Suprapubic skin (tissue), 4 donors: ENCODE measurements at places on chromosomes 6 and 20.

DNA sequence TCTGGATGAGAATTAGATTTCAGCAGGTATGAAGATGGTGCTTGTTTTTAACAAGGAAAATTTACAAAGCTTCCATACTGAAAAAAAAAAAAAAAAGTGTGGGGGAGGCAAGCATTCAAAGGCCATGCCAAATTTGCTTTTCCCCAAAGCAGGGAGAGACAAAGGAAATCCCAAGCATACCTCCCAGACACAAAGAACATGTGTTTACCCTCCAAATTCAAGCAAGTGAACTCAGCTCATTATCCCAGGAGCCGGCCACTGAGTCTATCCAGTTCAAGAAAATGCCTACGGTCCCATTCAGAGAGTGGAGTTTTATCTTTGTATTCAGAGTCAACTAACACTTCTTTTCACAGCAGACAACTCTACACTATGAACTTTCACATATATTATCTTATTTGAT lies 102.7 kb upstream of the ID4 start:
- no peaks in the 10 kb centered on the region for H3K4me1 ChIP-seq
- no peak for DNase-seq
- no peaks in the 10 kb centered on the region for H3K27me3 ChIP-seq
- H3K27ac ChIP-seq, result no peak overlapping the region
- no peak overlapping the region for H3K4me3 ChIP-seq
- no peaks in the 10 kb centered on the region for H3K36me3 ChIP-seq

DNA sequence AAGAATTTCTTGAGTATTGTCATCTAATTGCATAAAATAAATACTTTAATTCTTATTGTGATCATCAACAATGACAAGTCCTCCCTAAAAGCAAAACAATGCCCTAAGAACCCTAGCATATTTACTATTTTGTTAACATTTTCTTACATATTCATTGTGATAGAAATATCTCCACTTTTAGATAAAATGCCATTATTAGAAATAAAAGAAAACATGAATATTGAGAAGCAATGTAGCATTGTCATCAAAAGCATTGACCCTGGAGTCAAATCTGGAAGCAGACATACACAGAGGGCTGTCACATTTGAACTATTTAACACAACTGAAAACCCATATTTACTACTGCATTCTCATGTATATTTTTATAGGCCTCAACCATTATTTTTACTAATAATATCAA lies 257.7 kb downstream of the SYNE1 start:
- no peaks in the 10 kb centered on the region for H3K27me3 ChIP-seq
- no peak for DNase-seq
- peaks cover 6% of the 10 kb centered on the region for H3K36me3 ChIP-seq
- peak overlapping the region; percentile 47 for H3K4me3 ChIP-seq
- peaks cover 5% of the 10 kb centered on the region for H3K4me1 ChIP-seq

- H3K27me3 ChIP-seq, result peaks cover 9% of the 10 kb centered on the region
- H3K27ac ChIP-seq, result no peak within 1 kb of the TSS
- peak within 1 kb of the TSS; percentile 59 for H3K4me3 ChIP-seq
- DNase-seq, result no peak
- peaks cover 13% of the 10 kb centered on the region for H3K4me1 ChIP-seq
These were observed at the start of gene COL19A1 for GRCh38 chr6:69866351-69866769. COL19A1 (plus strand) TSS chr6:69866556; CDS start chr6:69879568, 13,012 bp downstream.

DNA sequence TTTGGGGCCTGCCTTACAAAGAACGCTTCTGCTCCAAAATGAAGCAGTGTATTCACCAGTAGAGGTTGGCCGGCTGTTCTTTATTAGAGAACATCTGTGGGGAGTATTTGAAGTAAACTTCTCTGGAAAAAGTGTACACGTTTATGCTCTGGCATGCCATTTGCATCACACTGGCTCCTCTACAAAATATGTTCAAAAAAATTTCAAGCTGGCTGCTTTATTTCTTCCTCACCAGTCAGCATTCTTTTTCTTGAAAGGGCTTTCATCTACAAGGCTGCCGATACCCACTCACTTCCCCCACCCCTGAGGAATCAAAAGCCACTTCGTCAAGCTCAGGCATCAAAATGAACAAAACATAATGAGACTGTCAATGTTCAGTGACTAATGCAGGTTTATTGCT lies 294.1 kb downstream of the TFAP2B start:
- no peak overlapping the region for H3K4me3 ChIP-seq
- H3K27me3 ChIP-seq, result no peaks in the 10 kb centered on the region
- no peak overlapping the region for H3K27ac ChIP-seq

DNA sequence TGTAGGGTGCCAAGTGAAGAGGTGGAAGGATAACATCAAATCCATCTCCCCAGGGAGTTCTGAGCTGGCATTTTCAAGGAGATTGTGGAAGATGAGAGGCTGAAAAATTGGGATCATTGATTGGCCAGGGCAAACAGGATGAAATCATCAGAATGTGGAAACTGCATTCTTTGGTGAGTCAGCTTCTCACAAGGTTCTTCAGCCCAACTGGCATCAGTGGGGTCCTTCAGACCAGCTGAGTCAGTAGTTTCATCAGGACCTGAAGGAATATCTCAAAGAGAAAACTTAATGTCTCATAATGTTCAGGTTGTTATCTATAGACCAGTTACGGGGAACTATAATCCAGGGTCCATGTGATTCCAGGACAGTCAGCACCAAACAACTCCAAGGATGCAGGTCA lies 195.8 kb downstream of the HAO1 start:
- DNase-seq, result no peak
- no peak overlapping the region for H3K4me3 ChIP-seq
- H3K27ac ChIP-seq, result no peak overlapping the region
- no peaks in the 10 kb centered on the region for H3K27me3 ChIP-seq
- H3K36me3 ChIP-seq, result no peaks in the 10 kb centered on the region

GRCh38 chr6:56671160-56671559 lies 28.5 kb upstream of the DST start:
- H3K4me3 ChIP-seq, result no peak overlapping the region
- no peaks in the 10 kb centered on the region for H3K27me3 ChIP-seq
- H3K27ac ChIP-seq, result peak overlapping the region; percentile 80
- DNase-seq, result no peak
- H3K36me3 ChIP-seq, result no peaks in the 10 kb centered on the region

DNA sequence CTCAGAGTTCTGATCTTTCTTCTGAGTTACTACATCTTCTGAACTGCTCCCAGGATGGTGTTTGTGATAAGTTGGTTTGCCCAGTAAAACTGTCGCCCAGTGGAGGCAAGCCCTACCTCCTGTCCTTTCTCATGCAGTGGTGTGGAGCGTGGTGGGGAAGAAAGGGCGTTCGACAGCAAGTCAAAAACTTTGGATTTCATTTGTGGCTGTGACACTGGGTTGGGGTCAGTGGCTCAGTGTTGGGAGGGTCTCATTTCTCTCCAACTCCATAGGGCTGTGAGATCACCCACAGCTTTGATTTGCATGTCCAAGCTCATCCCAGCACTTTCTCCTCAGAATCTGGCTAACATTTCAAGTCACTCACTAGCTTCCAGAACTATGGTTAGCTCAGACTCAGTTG lies 17.5 kb upstream of the SLC22A2 start:
- no peaks in the 10 kb centered on the region for H3K36me3 ChIP-seq
- H3K4me1 ChIP-seq, result no peaks in the 10 kb centered on the region
- no peaks in the 10 kb centered on the region for H3K27me3 ChIP-seq
- no peak for DNase-seq
- no peak overlapping the region for H3K27ac ChIP-seq

DNA sequence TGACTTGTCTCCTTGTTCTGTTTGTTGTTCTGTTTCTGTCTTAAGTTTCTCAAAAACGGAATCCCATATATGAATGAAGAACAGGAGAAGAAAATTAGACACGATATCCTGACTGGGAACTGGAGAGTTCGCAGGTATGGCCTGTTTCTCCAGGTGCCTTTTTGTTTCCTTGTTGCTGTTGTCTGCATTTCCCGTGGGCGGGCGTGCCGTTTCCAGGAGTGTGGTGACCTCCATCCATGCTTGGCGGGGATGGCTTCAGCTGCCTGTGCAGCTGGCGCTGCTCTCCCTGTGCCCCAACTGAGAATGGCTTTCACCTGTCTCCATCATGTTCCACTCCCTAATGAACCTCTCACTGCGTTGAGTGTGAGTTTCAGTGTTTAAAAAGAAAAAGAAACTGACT lies 4.4 kb downstream of the PNLDC1 start:
- no peak for DNase-seq
- peaks cover 8% of the 10 kb centered on the region for H3K36me3 ChIP-seq
- H3K4me3 ChIP-seq, result no peak overlapping the region
- H3K27me3 ChIP-seq, result no peaks in the 10 kb centered on the region
- H3K4me1 ChIP-seq, result peaks cover 3% of the 10 kb centered on the region

GRCh38 chr20:358891-359555 lies 12.1 kb downstream of the NRSN2 start:
- no peak for DNase-seq
- no peaks in the 10 kb centered on the region for H3K27me3 ChIP-seq

DNA sequence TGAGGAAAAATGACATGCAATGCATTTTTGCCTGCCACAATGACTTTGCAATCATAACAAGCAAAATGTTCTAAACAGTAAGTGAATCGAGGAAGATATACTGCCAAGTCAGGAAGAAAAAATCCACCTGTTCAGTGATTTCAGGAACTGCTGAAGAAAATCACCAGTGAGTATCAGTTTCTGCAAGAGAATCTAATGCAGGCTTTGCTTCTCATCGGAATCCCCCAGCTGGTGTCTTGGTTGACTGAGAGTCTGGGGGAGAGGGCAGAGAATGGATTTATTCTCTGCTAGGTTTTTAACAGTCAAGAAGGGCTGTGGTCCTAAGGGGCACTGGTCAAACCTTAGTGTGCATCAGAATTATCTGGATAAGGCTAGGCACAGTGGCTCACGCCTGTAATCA lies 363.4 kb downstream of the CDH26 start:
- H3K36me3 ChIP-seq, result no peaks in the 10 kb centered on the region
- H3K4me3 ChIP-seq, result no peak overlapping the region
- peaks cover 2% of the 10 kb centered on the region for H3K27me3 ChIP-seq
- no peak for DNase-seq
- no peaks in the 10 kb centered on the region for H3K4me1 ChIP-seq

GRCh38 chr20:49675368-49676151 lies 38.1 kb downstream of the B4GALT5 start:
- no peaks in the 10 kb centered on the region for H3K27me3 ChIP-seq
- H3K4me1 ChIP-seq, result peaks cover 67% of the 10 kb centered on the region
- no peaks in the 10 kb centered on the region for H3K36me3 ChIP-seq
- no peak for DNase-seq
- H3K27ac ChIP-seq, result no peak overlapping the region

DNA sequence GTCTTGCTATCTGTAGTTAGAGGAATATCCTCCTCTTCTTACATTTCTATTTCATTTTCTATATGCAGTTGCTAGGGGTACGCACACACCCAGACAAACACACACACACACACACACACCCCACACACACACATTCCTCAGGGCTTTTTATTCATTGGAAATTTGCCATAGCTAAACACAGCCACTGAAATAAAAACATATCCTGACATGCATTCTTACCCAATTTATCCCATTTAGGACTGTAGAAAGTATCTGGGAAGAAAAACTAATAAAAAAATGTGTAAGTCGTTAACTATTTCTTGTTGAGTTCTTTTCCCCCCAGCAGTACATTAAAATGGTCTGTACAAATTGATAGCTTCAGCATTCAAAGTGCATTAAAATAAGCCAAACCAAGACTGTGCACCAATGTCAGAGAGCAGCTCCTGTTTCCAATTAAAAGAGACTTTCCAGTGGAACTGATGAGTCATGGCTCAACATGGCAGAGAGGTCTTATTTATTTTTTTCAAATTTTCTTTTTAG lies 357.9 kb upstream of the AGPAT4 start:
- H3K36me3 ChIP-seq, result no peaks in the 10 kb centered on the region
- DNase-seq, result no peak
- H3K4me3 ChIP-seq, result no peak overlapping the region
- H3K27me3 ChIP-seq, result no peaks in the 10 kb centered on the region
- H3K27ac ChIP-seq, result no peak overlapping the region

- DNase-seq, result peak; percentile 86
- H3K4me1 ChIP-seq, result peaks cover 51% of the 10 kb centered on the region
- peak within 1 kb of the TSS; percentile 82 for H3K27ac ChIP-seq
- no peaks in the 10 kb centered on the region for H3K27me3 ChIP-seq
- H3K4me3 ChIP-seq, result peak within 1 kb of the TSS; percentile 66
- H3K36me3 ChIP-seq, result no peaks in the 10 kb centered on the region
These were observed at the start of gene EPB41L1 for GRCh38 chr20:36154700-36155628. EPB41L1 (plus strand) TSS chr20:36154740; CDS start chr20:36173778, 19,038 bp downstream.

- H3K27ac ChIP-seq, result no peak overlapping the region
- peaks cover 99% of the 10 kb centered on the region for H3K27me3 ChIP-seq
- H3K36me3 ChIP-seq, result no peaks in the 10 kb centered on the region
- no peak overlapping the region for H3K4me3 ChIP-seq
- no peak for DNase-seq
- peaks cover 29% of the 10 kb centered on the region for H3K4me1 ChIP-seq
These were observed 26.1 kb upstream of the HLA-E start for GRCh38 chr6:30463242-30463641.

DNA sequence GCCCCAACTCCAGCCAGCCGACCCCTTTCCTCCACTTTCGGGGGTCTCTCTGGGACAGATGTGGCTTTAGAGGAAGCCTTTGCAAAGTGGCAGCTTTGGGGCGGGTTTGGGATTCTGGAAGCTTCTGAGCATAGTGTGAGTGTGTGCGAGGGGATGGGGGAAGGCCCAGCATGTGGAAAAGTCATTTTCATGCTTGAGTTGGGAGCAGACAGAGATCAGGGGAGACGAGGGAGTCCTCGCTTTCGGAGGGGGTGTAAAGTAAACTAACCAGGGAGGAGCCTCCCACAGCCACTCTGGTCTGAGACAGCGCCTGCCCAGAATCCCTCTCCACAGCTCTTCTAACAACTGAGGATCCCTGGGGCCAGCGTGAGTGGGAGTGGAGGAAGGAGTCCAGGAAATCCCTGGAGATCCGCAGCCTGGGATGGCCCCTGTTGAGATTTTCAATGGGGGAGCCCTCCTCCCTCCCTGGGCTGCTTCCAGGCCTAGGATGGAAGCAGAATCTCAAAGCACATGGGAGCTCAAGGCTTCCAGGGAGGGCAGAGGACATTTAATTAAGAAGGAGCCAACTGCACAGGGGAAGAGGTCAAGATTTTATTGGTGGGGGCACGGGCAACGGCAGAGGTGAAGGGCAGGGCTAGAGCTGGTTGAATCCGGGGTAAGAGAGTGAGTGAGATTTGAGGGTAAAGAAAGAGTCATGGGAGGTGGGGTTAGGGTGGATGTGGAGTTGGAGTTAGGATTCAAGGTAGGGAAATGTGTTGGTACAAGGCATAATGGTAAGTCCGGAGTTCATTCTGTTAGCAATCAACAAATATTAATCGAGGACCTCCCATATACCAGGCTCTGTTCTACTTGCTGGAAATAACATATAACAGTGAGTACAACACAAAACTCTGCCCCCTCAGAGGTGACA lies 102.3 kb upstream of the FOXP4 start:
- no peak for DNase-seq

DNA sequence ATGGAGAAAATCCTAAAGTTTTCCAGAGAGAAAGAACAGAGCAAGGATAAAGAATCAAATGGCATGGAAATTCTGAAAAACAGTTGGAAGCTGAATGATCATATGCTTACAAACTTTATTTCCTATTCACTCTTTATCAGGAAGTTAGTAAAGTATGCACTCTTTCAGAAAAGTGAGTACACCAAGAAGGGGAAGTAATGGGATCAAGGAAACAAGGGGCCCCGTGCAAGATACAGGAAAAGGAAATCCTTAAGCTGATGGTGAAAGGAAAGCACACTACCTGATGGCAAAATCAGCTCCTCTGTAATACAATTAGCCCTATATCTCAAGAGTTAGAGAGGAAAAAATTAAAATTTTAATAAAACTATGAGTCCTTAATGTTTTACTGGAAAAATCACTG lies 14.0 kb downstream of the CALHM6 start:
- H3K4me3 ChIP-seq, result no peak overlapping the region
- no peaks in the 10 kb centered on the region for H3K27me3 ChIP-seq
- peaks cover 4% of the 10 kb centered on the region for H3K4me1 ChIP-seq
- no peaks in the 10 kb centered on the region for H3K36me3 ChIP-seq
- no peak for DNase-seq

- no peaks in the 10 kb centered on the region for H3K36me3 ChIP-seq
- H3K4me3 ChIP-seq, result no peak overlapping the region
- DNase-seq, result no peak
- no peaks in the 10 kb centered on the region for H3K27me3 ChIP-seq
These were observed 48.6 kb upstream of the SLC16A10 start for GRCh38 chr6:111038534-111039252.
